ENCODE measurements at places on chromosomes 6 and 20.
A peak's percentile ranks its signal among the peaks of the same experiment; 100 is the strongest.

DNA sequence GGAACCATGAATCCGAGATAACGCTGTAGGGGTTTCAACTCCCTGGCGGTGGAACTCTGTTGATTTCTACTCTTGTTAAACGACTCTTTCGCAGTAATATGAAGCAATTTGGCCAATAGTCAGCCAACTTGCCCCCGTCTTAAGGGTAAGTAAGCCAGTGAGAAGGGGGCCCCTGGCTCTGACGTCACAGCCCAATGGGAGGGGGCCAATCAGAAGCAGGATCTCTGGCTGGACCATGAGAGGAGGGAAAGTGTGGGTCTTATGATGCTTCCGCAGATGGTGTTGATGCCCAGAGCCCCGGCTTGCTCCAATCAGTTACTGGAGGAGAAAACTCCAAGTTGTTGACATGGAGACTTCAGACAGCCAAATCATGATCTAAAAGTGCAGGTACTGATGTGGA lies 242.4 kb downstream of the BMP7 start:
- no peak for DNase-seq

GRCh38 chr20:48921883-48922820 lies 641 bp downstream of the ARFGEF2 start:
- DNase-seq, result peak; percentile 30

GRCh38 chr20:57408131-57408530 lies 16.9 kb downstream of the RBM38 start:
- no peak for DNase-seq

GRCh38 chr20:61957961-61958715 lies 107.5 kb downstream of the TAF4 start:
- no peak for DNase-seq

GRCh38 chr6:1039746-1040145 lies 272.2 kb upstream of the FOXQ1 start:
- DNase-seq, result no peak

GRCh38 chr6:41917528-41917927 lies 3.4 kb downstream of the MED20 start:
- DNase-seq, result no peak

- no peak for DNase-seq
Observed at GRCh38 chr20:1987826-1988225, 6.0 kb downstream of the PDYN start.

- DNase-seq, result no peak
Observed at GRCh38 chr6:134022650-134023049, 29.8 kb downstream of the SLC2A12 start.

DNA sequence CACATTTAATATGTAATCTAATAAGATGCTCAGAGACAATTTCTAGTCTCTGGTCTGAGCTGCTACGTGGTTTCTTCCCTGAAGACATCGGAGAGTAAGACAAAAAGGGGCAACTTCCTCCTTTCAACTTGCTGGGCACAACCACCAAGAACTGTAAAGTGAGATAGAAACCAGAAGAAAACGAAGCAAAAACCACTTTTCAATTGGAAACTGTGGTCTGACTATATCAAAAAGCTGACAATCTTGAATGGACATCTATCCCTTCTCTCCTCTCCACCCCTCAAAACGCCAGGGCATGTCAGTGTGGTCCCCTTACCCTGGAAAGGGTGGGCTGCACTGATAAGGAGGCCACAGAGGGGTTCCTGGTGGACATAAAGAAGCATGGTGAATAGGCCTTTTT lies 269.1 kb downstream of the CD83 start:
- no peak for DNase-seq

- DNase-seq, result no peak
Observed at GRCh38 chr6:7148100-7148822, 40.5 kb downstream of the RREB1 start.

GRCh38 chr6:72952808-72953630 lies 272.3 kb downstream of the KHDC1L start:
- DNase-seq, result no peak

GRCh38 chr6:16503970-16504415 lies 257.3 kb downstream of the ATXN1 start:
- no peak for DNase-seq

- peak; percentile 22 for DNase-seq
Observed at GRCh38 chr6:96157018-96157565, 141.3 kb downstream of the FUT9 start.

DNA sequence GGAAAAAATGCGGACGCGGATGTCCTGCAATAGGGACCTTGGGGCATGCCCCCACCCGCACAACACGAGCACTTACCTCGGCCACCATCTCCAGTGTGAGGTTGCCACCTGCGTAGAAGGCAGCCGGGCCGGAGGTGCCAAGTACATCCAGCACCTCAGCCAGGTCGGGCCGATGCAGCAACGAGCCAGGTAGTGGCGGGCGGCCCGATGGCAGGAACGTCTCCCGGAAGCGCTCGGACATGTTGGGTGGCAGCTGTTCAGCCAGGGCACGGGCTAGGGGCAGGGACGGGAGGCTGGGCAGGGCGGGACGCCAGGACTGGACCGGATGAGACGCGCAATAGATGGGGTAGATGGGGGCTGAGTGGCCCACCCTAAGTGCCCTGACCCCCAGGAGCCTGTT lies 13.3 kb downstream of the GGT7 start:
- no peak for DNase-seq

GRCh38 chr6:42530751-42531150 lies 33.1 kb upstream of the UBR2 start:
- DNase-seq, result no peak

- no peak for DNase-seq
Observed at GRCh38 chr6:157185986-157186385, 137.3 kb downstream of the TMEM242 start.

Measured in CD4-positive, alpha-beta T cell treated with Interferon alpha-2 for 1 hour (primary cell).